C1 segment of cervical spinal cord (tissue), 14 donors: ENCODE measurements at places on chromosomes 2 and 18.
A peak's percentile ranks its signal among the peaks of the same experiment; 100 is the strongest.

DNA sequence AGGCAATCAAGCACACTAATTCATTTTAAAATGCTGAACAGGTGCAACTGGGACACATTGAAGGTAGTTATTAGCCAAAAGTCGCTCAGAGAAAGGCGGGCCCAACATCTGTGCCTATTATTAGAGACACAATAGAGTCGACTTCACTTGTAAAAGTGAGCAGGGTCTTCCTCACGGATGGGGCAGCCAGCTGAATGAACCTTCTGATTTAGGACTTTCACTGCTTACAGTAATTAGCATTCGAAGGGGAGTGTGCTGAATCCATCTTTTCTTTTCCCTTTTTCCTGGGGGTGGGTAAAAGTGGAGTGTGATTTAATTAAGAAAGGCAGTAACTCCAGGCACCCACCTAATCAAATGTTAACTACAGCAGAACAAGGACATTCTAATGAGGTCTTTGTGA lies 677.7 kb downstream of the DCDC2C start:
- DNase-seq = no peak

- DNase-seq = no peak
Observed at GRCh38 chr2:112625474-112626114, 20.1 kb upstream of the SLC20A1 start.

- no peak for DNase-seq
Observed at GRCh38 chr18:74784752-74785151, 187.1 kb downstream of the ZNF407 start.

DNA sequence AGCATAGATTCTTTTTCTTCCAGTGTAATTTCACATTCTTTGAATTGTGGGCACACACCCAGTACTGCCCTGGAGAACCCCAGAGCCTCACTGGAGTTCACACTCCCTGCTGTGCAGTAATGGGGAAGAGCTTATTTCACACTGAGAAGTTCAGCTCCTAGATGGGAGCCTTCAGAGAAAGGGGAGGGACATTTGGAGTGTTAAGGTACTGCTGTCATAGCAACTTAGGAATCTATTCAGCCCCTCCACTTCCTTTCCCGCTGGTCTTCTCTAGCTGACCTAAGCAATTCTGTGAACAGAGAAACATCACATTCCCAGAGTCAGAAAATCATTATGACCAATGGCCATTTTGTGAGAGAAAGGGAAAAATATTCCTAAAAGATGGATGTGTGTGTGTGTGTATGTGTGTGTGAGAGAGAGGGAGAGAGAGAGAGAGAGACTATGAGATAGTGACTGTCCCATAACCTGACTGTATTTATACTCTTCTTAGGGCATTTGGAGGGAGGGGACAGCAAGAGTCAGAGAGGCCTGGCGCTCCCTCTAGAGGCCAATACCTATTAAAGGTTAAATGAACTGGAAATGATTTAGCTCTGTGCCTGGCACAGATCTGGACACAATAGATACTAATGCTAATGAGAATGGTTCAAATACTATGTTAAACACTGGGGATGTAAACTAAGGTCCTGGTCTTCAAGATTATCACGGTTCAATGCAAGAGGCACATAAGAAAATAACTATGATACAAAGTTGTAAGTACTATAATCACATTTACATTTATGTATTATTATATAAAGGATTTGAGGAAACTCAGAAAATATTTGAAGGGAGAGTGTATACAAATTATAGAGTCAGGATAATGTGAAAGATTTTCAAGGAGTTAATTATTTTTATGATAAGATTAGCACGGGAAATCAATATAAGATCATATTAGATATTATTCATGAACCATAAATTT lies 41.5 kb upstream of the RPE start:
- DNase-seq = no peak

DNA sequence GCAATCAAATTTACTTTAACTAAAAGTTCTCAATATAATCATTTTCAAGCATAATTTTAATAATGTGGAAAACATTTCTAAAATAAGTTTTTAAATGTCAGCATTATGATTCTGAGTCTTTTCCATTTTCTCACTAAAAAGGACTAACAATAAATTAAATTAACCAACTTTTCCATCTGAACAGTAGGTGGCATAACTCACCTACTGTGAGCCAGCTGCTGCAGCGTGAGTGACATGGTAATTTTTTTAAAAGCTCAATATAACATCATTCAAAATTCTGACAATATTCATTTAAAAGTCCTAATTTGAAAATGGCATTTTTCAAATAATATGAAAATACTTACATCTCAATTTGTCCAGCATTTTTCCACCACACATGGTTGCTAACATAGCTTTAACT lies 66.5 kb downstream of the DTNB start:
- no peak for DNase-seq

DNA sequence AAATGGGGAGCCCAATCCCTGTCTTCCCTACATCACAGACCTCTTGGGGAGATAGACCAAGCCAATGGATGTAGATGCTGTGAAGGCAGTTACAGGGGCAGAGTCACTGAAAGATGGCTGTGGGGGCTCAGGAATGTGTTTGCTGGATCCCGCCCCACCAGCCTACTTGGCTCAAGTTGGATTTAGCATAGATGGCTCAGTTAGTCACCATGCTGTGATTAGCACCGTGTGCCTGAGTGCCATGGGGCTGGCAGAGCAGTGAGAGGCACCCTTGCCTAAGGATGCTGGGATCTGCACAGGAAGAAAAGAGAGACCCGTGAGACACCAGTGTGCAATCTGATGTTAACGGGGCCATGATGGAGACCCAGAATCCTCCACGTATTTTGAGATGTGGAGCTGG lies 228.3 kb downstream of the DYSF start:
- no peak for DNase-seq

DNA sequence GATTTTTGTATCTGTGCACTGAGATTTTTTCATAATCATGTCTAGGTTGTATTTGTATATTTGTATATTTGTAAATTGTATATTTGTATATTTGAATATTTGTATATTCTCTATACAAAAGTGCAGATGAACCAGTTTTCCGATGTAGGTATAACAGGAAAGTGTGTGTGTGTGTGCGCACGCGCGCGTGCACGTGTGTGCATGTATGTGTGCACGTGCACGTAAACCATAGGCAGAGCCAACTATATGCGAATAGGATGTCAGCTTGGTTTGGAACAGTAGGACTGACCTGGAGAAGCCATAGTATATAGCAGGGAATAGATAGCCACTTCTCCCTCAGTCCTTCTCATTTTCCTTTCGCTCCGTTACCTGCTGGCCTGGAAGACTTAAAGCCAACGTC lies 565.8 kb downstream of the XIRP2 start:
- no peak for DNase-seq

DNA sequence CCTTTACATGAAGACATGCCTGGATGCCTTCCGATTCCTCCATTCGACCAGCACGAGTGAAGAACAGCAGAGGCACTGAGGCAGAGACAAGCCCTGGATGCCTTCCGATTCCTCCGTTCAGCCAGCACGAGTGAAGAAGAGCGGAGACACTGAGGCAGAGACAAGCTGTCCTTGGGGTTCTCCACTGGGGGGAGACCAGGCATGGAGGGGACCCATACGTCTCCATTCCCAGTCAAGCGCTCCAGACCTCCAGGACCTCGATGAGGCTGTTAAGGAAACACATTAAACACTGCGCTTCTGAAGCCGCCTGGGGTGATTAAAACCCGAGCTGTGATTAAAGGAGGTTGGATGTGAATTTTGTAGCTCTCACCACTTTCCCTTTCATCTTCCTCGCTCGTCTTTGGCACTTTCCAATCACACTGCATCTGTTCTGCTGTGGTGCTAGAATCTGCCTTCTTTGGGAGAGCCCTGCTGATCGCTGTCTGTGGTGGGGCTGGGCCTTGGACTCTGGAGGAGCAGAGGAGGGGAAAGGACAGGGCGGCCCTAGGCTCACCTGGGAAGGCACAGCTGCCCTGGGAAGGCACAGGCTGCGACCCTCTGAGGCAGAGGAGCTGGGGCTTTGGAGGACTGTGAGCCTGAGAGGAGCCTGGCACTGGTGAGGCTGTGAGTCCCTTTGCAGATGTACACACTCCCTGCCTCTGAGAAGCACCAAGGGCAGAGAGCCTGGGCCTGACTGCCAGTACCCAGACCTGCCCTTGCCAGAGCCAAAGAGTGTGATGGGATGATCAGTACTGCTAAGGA lies 463.1 kb upstream of the HS6ST1 start:
- DNase-seq = no peak

- DNase-seq = no peak
Observed at GRCh38 chr2:197069958-197070357, 143.5 kb upstream of the PGAP1 start.

DNA sequence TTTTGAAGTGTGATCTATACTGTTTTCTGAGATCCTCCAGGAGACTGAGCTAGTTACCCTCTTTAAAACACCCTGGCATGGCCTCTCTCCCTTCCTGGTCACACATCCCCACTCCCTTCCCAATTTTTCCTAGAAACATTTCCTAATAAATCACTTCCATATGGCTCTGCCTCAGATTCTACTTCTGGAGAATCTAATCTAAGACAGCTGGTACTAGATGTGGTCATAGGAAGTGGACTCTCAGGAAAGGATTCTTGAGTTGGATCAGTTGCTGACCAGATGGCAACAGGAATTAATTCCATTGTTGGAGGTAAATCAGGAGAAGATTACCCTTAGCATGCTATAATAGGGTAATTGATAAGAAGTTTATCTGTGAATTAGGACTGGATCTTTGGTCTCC lies 310.5 kb downstream of the SATB2 start:
- DNase-seq = no peak

GRCh38 chr2:205998583-205998982 lies 87.4 kb downstream of the INO80D start:
- no peak for DNase-seq

GRCh38 chr18:42028247-42028832 lies 73.3 kb downstream of the PIK3C3 start:
- DNase-seq = no peak

DNA sequence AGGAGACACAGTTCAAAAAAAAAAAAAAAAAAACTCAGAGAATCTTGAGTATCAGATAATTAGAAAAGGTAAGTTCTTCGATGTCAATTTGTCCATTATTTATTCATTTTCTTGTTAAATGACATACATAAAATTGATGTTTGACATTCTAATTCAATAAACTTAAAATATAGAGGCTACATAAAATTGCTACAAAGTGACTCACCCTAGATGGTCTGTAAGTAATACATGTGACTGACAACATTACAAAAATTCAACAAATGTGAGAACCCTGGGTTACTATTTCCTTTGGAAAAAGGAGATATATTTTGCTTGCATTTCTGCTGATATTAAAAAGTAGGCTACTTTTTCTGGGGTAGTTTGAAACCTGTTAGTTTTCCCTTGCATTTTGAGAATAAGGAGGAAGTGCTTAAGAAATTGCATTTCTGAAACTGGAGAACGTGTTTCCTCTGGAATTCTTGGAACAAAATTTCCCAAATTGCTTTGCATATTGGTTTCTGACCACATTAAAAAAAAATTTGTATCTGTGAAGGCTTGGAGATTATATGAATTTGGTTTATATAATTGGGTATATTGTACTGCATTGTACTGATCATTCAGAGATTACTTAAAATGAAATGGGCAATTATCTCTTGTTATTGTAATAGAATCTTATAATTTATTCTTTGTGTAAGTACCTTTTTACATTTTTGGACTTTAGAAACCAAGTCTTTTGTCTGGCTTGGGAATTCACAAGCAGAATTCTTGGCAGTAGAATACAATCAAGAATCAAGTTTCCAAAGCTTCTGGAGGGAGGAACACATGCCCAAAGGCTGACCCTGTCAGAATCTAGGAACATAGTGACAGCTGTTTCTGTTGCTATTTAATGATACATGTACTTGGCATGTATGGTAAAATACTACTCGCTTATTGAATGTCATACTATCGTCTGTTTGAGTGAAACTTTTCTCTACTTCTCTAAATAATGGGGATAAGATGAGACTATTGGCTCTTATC lies 106.1 kb downstream of the DSEL start:
- DNase-seq = no peak

DNA sequence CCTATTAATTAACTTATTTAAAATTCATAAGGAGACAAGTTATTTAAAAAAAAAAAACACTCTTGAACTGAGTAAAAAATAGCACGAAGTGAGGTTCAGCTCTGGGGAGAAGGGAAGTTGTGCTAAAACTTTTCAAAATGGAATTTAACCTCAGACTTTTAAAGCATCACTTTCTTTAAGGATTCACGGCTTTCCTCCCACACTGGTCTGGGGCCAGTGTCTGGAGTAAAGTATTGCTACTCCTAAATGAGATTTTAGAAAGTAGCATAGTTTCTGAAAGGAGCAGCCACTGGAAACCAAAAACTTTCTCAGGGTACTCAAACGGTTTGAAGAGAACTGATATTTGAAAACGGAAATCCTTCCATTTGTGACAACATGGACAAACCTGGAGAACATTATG lies 97.7 kb upstream of the CYP1B1 start:
- no peak for DNase-seq

DNA sequence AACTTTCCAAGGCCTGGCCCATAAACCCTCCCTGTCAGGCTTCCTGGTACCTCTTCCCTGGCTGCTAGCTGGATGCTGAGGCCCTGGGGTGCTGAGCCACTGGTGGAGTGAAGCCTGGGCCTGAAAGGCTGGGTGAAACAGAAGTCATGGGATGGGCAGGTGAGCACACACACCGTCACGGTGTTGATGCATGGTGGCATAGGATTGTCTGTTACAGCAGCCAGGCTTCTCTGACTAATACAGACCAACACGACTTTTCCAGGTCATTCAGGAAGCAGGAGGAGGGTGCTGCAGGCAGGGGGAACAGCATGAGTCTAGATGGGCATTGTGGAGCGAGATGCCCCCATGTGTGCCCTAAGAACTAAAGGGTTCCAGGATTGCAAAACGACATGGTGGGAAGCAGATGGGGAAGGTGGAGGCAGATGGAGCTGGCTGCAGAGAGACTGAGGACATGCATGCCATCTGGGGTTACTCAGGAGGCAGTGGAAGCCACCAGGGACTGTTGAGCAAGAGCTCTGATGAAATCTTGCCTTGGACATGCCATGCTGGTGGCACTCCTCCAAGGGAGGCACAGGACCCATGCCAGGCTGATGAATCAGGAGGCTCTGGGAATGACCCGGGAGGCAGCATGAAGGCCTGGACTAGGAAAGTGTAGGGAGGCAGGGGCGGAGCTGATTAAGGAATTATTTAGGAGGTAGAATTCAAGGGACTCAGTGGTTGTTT lies 480.9 kb downstream of the TSN start:
- peak; percentile 5 for DNase-seq

DNA sequence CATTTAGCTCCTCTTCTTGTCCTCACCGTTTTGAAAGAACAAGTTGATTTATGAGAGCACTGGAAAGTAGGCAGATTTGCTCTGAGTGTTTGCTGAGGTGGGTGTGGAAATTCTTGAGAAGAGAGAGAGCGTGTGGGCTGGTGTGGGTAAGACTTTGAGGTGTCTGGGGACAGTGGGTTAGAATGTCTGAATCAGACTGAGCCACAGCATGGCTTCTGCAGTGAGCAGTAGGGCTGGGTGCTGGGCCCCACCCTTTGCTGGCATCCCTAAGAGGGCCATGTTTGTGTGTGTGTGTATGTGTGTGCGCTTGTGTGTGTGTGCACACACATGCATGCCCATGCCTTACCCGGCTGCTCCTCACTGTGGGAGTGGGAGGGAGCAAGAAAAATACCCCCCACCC lies 63.7 kb downstream of the COPS8 start:
- no peak for DNase-seq

- no peak for DNase-seq
Observed at GRCh38 chr18:5024741-5025140, 172.3 kb downstream of the AKAIN1 start.

GRCh38 chr18:4433717-4434116 lies 21.4 kb downstream of the DLGAP1 start:
- DNase-seq = no peak

GRCh38 chr2:121595012-121595891 lies 54.0 kb downstream of the CLASP1 start:
- no peak for DNase-seq
